HS-5 (cell line): ENCODE measurements at places on chromosomes 12 and 14.

DNA sequence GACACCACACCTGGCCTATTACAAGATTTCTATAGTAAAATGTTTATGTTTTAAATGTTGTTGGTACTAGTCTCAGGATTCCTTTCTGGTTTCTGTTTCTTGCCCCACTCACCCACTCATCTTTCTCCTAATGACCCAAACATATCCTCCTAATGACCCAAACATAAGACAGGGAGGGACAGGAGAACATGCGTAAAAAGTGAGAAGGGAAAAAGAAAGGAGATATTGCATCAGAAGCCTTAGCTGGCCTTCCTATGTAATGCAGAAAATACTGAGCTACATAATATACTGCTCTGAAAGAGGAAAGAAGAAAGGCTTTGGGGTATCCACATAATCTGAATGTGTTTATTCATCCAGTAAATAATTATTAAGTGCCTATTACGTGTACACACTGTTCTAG lies 104.6 kb upstream of the GPHB5 start:
- DNase-seq = no peak

DNA sequence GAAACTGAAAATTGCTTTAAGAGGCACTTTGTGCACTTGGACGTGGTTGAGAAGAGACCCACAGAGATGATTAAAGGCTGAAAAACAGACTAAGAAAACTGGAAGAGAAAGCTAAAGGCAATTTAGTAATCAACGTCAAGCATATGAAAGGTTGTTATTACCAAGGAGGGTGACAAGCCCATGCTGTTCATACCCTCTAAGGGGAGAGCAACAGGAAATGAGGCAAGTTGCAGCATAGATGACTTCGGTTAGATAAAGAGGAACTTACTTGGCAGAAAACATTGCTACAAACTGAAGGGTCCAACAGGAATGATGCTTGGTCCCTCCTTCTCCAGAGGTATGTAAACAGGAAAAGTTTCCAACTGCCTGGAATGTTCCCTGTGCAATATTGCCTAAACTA lies 107.8 kb downstream of the DUSP6 start:
- DNase-seq = no peak

DNA sequence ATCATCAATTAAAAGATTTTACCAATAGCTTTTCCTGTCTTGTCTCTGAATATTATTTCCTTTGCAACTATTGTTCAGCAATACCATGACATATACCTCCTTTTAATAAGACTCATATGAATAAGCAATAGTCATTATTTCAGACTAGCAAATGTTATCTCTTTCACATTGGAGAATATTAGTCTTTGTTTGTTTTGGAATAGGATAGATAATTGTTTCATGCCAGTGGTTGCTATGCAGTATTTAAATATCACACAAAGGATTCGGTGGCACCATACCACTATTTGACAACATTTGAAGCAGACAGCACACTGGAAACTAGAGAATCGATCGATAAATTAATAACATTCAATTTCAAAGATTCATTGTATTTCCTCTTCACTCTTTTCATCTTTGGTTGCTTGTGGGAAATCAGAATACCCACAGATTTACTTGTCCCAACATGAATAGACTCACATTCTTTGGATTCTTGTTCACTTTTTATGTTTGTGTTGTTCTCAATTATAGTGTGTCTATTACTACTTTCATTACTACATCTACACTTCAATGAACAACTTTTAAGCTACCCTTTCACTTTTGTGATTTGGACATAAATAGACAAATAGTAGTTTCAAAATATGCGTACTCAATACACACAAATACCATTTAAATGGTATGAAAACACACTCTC lies 42.7 kb upstream of the TBPL2 start:
- DNase-seq = no peak

DNA sequence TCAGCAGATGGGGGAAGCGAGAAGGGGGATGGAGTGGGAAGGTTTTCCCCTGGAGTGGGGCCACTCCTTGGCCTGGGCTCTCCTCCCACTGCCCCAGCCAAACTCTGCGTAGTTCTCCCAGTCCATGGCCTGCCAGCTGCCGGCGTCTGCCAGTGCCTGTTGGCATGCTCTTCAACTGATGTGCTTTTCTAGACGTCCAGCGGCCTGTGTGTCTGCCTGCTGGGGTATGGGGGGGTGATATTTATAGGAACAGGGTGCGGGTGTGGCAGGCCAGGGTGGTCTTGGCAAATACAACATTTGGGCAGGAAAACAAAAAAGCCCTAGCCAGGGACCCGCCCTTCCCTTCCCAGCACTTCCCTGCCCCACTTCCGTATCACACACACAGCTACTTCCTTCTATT lies 786.3 kb upstream of the NOVA1 start:
- no peak for DNase-seq

- no peak for DNase-seq
Measured at GRCh38 chr12:16833376-16834015, 227.5 kb upstream of the LMO3 start.

DNA sequence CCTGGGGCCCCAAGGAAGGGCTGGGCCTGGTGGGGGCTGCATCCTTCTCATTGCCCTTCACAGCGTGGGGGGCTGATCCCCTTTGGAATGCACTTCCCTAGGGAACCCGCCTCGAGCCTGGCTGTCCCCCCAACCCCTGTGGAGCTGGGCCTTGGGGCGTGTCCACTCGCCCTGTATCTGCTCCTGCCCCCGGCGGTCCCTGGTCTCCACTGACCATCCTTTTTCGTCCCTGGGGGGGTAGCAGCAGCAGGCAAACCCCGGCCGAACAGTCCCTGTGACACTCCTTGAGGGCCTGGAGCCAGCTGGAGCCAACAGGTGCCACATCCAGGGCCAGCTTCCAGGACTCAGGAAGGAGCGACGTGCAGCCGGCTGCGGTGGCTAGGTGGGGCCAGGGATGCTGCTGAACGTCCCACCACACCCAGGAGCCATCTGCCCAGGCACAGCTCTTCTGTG lies 9.4 kb upstream of the GPR132 start:
- DNase-seq = no peak

- no peak for DNase-seq
Measured at GRCh38 chr14:100837805-100838350, 12.0 kb downstream of the MEG3 start.

GRCh38 chr12:128644664-128645296 lies 179.0 kb downstream of the SLC15A4 start:
- DNase-seq = no peak

GRCh38 chr14:39229222-39229543 lies 4.5 kb upstream of the MIA2 start:
- DNase-seq = no peak

DNA sequence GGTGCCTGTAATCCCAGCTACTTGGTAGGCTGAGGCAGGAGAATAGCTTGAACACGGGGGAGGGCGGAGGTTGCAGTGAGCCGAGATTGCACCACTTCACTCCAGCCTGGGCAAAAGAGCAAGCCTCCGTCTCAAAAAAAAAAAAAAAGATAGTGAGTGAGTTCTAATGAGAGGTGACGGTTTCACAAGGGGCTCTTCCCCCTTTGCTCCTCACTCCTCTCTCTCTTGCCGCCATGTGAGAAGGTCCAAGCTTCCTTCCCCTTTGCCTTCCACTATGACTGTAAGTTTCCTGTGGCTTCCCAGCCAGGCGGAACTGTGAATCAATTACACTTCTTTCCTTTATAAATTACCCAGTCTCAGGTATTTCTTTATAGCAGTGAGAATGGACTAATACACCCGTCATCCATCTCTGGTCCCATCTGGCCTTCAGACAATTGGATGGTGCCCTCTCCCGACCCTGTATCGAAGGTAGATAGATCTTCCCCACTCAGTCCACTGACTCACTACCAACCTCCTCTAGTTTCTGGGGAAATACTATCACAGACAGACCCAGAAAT lies 27.0 kb upstream of the RCOR1 start:
- no peak for DNase-seq

DNA sequence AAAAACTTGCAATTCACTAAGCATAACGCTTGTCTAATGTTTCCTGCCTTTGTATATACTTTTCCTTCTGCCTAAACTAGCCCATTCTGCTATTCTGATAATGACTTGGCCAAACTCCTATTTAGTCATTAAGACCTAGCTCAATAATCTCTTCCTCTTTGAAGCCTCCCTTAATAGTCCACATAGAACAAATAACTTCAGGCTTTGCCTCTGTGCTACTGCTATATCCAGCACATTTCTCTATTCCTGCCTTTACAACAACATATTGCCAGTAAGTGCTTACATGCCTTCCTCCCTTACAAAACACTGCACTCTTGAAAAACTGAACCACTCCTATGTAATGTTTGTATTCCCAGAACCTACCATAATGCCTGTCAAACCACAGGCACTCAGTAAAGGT lies 13.8 kb downstream of the PRICKLE1 start:
- no peak for DNase-seq

GRCh38 chr14:66070542-66071319 lies 415.4 kb upstream of the CCDC196 start:
- DNase-seq = no peak

- DNase-seq = no peak
Measured at GRCh38 chr12:102350070-102350469, 130.3 kb downstream of the IGF1 start.

DNA sequence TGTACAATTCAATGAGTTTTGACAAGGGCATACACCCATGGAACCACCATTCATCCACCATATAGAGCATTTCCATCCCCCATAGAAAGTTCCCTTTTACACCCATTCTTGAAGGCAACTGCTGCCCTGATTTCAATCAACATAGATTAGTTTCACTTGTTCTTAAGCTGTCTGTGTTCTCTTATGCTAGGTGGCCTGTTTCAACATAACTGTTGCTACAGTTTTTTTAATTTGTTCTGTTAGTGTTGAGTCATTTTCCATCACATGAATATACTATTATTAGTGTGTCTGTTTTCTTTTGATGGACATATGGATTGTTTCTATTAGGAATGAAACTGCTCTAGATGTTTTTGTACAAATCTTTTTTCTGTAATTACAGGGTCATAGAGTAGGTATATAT lies 123.4 kb downstream of the PTPRQ start:
- no peak for DNase-seq

GRCh38 chr12:106841510-106842302 lies 67.2 kb downstream of the RIC8B start:
- peak; percentile 23 for DNase-seq

GRCh38 chr12:112518365-112518735 lies 99.6 kb downstream of the PTPN11 start:
- DNase-seq = no peak

- DNase-seq = no peak
Measured at GRCh38 chr14:94282991-94283723, 9.9 kb downstream of the SERPINA10 start.

- DNase-seq = no peak
Measured at GRCh38 chr12:11863478-11863906, 207.2 kb upstream of the BCL2L14 start.

GRCh38 chr14:64704143-64704742 lies at the start of gene PLEKHG3:
Gene PLEKHG3 (plus strand): TSS chr14:64704424. CDS start chr14:64727632, 23,208 bp downstream.
- no peak for DNase-seq

GRCh38 chr14:90193925-90194324 lies 62.4 kb upstream of the PSMC1 start:
- no peak for DNase-seq
